ENCODE measurements at places on chromosomes 1 and 21.

DNA sequence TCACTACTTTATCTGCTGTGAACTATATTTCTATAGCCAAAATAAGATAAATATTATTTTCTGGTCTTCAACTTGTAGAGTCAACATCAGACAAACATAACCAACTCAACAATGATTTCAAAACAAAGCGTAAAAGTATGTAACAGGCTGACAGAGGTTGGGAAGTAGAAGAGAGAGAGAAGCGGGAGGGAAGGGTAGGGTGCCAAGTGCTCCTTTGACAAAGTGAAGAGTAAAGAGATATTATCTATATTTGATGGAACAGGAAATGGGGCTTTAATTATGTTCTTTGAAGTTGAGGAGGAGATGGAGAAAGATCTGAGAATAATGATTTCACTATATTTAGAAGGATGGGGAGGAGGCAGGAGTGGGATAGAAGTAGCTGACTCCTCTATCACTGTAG lies 70.1 kb downstream of the DNTTIP2 start:
- no peak for DNase-seq

GRCh38 chr1:53754484-53755312 lies 15.7 kb upstream of the GLIS1 start:
- DNase-seq, result no peak

DNA sequence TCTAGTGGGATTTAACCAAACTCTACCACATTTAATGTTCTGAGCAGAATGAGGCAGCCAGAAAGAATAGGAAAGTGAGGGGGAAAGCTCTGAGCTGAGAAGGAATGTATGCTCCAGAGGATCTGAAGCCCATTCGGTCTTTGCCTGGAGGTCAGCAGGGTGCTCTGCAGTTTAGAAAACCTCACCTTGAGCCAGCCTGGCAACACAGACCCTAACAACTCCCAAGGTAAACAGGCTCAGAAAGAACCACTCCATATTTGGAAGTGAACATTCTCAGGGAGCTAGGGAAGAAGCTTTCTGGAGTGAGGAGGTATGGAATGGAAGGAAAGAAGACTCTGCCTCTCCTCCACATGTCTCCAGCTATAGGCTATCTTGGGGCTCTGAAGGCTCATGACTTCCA lies 398.8 kb downstream of the SEC16B start:
- DNase-seq, result no peak

- no peak for DNase-seq
Observed at GRCh38 chr1:24941564-24941963, 11.5 kb upstream of the RUNX3 start.

GRCh38 chr1:109181085-109181806 lies 32.5 kb upstream of the SARS1 start:
- no peak for DNase-seq

DNA sequence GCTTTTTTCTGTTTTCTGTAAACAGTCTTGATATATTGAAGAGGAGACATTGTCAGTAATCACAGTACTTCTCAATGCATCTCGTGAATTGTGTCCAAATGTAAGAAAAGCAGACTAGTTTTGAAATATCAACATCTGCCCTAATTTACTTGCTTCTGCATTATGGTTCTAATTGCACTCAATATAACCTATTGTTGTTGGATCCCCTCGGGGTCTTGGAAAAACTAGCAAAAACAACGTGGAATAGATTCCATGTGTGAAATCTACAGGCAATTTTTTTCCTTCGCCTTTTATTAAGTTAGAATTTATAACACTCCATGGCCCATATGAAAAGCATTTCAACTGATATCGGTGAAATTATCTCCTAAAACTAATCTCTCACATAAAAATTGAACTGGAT lies 236.5 kb downstream of the TTLL7 start:
- DNase-seq, result no peak

All from activated naive CD4-positive, alpha-beta T cell (primary cell).